ENCODE measurements at places on chromosomes 1 and 21.
A peak's percentile ranks its signal among the peaks of the same experiment; 100 is the strongest.

DNA sequence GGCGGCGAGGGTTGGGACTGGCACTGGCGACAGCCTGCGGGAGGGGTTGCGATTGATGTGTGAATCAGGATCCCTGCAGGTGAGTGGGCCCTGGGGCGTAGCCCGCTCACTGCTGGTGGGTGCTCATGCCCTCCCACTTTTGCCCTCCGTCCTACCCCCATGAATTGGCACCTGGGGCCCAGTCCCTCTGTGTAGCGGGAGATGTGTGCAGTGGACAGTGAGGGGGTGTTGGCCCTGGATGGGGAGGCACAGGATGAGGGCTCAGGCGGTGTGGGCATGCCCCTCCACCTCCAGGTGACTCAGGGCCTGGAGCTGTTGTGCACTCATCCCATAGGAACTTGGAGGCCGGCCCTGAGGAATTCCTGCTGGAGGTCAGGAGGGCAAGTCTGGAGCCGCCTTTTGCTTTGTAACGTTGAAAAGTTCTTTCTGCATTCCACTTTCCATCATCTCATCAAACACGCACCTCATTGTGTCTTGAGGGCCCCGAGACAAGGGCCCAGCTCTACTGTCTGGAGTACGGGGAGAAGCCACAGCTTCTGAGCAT lies 3.0 kb downstream of the PEAR1 start:
- DNase-seq: no peak

DNA sequence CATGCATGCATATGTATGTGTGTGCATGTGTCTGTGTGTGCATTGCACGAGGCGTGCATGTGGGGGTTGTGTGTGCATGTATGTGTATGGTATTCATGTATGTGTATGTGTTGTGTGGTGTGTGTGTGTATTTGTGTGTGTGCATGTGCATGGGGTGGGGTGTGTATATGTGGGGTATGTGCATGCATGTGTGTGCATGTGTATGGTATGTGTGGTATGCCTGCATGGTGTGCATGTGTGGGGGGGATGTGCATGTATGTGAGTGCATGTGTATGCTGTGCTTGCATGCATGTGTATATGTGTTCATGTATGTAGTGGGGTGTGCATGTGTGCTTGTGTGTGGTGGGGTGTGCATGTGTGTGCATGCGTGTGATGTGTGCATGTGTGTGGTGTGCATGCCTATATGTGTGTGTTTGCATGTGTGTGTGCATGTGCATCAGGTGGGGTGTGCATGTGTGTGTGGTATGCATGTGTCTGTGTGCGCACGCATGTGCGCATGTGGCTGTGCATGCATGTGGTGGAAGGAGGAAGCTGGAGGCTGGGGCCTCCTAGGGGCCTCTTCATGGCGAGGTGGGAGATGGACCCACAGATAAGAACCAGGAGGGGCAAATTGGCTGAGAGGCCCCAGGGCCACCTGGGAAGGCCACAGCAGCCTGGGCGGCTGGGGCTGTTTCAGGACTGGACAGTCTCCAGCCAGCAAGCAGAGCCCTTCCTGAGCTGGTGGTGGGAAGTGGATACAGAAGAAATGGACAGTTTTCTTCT lies 35.9 kb upstream of the ARF1 start:
- DNase-seq: no peak

DNA sequence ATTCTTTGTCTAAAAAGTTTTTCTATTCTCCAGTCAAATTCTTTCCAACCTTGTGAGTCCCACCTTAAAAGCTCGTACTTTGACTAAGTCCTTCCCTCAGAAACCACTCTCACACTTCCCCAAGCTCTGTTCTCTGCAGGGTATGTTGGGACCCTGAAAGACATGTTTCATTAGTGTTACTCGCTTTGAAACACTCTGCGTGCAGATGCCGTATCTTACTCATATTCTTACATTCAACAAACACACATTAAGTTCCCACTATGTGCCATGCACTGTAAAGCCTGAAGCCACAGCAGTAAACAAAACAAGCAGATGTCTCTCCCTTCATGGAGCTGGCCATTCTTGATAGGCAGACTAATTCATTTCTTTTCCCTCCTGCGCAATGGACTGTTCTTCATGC lies 229.7 kb downstream of the RERE start:
- no peak for DNase-seq

- DNase-seq: no peak
Observed at GRCh38 chr1:202656057-202656456, 54.2 kb downstream of the SYT2 start.

- no peak for DNase-seq
Observed at GRCh38 chr1:155396874-155397476, 76.3 kb downstream of the RUSC1 start.

- no peak for DNase-seq
Observed at GRCh38 chr1:84959294-84959693, 37.6 kb downstream of the MCOLN2 start.

- DNase-seq: no peak
Observed at GRCh38 chr1:27503844-27504587, 14.0 kb upstream of the WASF2 start.

DNA sequence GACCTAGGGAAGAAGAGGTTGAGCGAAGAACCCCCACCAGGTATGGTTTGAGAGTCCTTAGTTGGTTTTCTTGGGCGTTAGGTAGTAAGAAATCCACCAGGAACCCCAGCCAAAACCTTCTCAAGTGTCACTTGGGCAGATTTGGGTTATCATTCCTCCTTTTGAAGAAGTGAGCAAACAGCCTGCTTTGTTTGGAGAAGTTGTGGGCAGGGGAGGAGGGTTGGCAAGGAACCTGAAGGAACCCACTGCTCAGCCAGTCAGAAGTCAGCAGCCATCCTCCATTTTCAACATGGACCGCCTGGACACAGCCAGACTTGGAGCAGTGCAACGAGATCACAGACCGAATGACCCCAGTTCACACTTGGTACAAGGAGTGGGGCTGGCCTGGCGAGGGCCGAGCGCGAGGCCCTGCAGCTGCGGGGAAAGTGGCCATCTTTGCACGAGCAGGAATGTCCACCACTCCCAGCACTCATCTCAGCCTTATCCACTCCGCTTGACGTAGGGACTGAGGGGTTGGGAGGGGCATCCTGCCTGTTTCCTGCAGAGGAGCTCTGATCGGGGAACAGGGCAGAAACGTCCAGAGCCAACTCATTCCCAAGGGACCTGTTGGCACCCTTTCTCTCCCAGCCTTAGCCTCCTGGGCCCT lies 7.2 kb downstream of the ADPRS start:
- DNase-seq: no peak

GRCh38 chr1:207910591-207911354 lies at the start of gene CD34:
CD34 (minus strand) TSS chr1:207911125; CDS start chr1:207911080, 45 bp downstream.
- no peak for DNase-seq

- no peak for DNase-seq
Observed at GRCh38 chr1:12604114-12604874, 13.7 kb downstream of the DHRS3 start.

GRCh38 chr1:228827019-228827418 lies 91.7 kb downstream of the RHOU start:
- no peak for DNase-seq

DNA sequence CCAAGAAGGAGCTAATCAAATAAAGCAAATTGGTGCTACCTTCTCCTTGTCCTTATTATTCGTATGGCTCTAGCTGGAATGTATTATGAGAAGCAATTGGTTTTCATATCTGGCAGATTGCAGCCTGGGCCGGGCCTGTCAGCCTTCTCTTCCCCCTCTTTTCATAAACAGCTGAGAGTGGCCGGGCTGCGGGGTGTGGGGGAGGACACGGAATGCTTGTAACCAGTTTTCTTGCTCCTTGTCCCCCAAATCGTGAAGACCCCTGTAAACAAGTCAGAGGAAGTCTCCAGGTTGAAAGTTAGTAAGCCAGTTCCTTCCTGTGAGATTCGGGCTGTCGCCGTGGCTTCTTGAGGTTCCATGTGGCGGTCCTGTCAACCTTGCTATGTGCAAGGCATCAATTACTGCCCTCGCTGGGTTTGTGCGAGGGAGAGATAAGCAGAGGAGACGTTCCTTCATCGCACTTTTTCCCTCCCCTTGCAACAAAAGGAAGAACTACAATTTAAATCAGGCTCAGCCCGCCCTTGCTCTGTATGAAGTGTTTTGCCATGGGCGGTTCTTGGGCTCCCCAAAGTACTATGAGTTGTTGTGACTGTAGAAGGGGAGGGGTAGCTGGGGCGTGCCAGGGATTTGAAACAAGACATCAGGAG lies 450.7 kb downstream of the CAMTA1 start:
- no peak for DNase-seq

GRCh38 chr1:7570311-7570710 lies 200.8 kb upstream of the VAMP3 start:
- DNase-seq: no peak

- no peak for DNase-seq
Observed at GRCh38 chr1:119544165-119544762, 37.3 kb downstream of the HSD3B1 start.

- no peak for DNase-seq
Observed at GRCh38 chr1:115426231-115426771, 88.3 kb upstream of the NGF start.

DNA sequence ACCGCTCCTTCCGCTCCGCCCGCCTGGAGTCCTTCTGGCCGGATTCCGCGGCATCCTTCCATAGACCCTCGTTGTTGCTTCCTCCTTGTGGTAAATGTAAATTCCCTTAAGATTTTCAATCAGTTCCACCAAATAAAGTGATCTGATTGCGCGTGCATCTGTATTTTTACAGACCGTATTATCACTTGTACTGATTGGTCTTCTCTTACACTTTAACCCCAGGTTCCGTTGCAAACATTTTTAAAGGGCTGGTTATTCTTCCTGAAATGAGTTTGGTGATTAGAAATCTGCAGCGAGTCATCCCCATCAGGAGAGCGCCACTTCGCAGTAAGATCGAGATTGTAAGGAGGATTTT lies 483 bp downstream of the YBEY start:
- no peak for DNase-seq

DNA sequence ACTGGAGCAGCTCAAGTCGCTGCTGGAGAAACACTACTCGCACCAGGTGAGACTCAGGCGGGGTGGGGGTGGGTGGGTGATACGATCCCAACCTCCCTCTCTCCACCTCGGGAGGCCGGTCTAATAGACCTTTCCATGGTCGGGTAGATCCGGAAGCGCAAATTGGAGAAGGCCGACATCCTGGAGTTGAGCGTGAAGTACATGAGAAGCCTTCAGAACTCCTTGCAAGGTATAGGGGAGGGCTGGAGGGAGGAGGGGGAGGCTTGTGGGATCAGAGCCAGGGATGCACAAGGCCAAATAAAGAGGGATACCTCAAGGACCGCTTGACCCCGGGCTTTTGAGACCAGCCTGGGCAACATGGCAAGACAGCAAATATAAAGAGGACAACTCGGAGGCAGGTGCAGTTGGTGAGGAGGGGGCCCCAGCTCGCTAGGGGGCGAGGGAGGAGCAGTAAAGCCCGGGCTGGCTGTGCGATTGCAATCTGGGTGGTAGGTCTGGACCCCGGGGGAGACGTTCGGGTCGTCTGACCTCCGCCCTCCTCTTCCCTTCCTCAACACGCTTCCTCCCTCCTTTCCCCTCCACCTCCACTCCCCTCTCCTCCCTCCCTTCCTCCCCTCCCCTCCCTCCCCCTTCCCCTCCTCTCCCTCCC lies 546 bp downstream of the HES3 start:
- no peak for DNase-seq

GRCh38 chr1:111735321-111735720 lies 3.9 kb downstream of the INKA2 start:
- DNase-seq: no peak

GRCh38 chr1:105172788-105173187 lies 1423.1 kb downstream of the AMY1C start:
- DNase-seq: peak; percentile 82

DNA sequence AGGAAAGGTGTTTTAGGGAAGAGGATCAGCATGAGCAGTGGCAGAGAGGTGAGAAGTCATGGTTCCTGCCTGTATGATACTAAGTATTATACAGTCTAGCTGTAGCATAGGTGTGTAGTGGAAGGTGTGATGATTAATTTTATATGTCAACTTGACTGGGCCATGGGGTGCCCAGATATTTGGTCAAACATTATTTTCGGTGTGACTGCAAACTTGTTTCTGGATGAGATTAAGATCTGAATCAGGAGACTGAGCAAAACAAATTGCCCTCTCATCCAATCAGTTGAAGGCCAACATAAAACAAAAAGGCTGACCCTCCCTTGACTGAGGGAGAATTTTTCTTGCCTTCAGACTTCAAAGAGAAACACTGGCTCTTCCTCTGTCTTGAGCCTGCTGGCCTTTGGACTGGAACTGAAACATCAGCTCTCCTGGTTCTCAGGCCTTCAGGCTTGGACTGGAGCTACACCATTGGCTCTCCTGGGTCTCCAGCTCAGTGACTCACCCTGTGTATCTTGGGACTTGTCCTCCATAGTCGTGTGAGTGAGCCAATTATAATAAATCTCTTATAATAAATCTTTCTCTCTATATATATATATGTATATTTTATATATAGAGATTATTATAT lies 6.8 kb upstream of the CDC42 start:
- no peak for DNase-seq

DNA sequence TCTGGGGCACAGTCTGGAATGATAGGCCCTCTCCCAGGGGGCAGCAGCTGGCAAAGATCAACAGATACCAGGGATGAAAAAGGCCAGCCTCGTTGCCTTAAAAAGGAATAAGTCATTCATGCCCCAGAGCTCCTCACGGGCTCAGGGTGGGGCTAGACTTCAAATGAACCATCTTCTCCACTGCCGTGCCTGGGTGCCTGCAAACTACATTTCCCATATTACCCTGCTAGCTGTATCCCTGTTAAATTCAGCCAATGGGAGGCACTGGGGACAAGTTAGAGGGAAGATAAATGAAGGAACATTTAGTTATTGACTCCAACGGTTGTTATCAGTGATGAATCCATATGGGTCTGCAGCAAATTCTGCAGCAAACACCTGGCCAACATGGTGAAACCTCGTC lies 101.2 kb upstream of the CYYR1 start:
- DNase-seq: no peak

GRCh38 chr1:244861683-244862082 lies 2.7 kb downstream of the HNRNPU start:
- DNase-seq: no peak

- no peak for DNase-seq
Observed at GRCh38 chr1:201291916-201292315, 8.6 kb downstream of the PKP1 start.

- DNase-seq: no peak
Observed at GRCh38 chr1:108193333-108193732, 6.8 kb downstream of the SLC25A24 start.

DNA sequence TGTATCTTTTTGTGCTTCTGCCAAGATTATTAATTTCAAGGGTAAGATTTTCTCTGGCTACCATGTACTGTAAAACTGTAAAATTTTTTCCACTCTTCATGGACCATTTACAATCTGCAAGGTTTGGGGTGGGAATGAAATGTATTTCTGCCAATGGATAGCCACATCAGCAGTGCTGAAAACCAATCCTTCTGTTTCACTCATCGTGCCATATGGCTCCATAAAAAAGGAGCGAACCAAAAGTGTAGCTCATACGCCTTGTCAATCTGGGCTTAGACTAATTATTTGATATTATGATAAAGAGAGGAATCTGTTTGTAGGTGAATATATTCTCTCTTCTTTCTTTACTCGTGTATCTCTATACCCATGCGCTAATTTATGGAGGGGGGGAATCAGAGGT lies 3.0 kb upstream of the SLC44A5 start:
- no peak for DNase-seq

DNA sequence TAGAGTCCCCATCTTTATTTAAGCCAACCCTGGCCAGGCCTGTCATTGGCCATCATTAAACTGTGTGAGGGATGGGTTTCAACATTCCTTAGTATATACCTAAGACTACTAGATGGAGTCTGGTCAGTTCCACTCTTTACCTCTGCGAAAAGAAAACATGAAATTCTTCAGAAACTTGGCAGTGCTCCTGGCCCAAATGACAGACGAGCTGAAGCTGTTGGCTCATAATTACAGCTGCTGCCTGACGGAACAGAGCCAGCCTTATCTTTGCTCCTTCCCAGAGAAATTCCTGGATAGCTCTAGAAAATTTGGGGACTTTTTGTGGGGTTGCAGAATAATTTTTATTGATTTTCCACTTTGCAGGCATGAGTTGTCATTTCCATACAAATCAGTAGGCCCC lies 30.4 kb downstream of the NPHS2 start:
- DNase-seq: no peak
